ENCODE measurements at places on chromosomes 5 and 9. TPM values are rescaled to one million over a fixed set of nuclear protein-coding genes. Genes with fewer than 3 reads are reported as not detected.

RNF183 gene
- total RNA-seq: not detected

GHR gene
- total RNA-seq: 0.27 TPM

NR2F1-AS1 gene
- total RNA-seq: 53.1 TPM

RNF208 gene
- 10.1 TPM for total RNA-seq

MPDZ gene
- 76.1 TPM for total RNA-seq

MEF2C gene
- total RNA-seq: 46.0 TPM

NXNL2 gene
- not detected for total RNA-seq

SOHLH1 gene
- not detected for total RNA-seq

C5orf46 gene
- not detected for total RNA-seq

CEL gene
- 3.5 TPM for total RNA-seq

HMCN2 gene
- total RNA-seq: not detected

RANBP17 gene
- 24.2 TPM for total RNA-seq

MGAT1 gene
- 57.1 TPM for total RNA-seq

TMEM232 gene
- total RNA-seq: 3.0 TPM

NDST1 gene
- 108 TPM for total RNA-seq

PCDHB15 gene
- 5.6 TPM for total RNA-seq

KIF12 gene
- total RNA-seq: not detected

NTRK2 gene
- total RNA-seq: 20.1 TPM

SLC6A7 gene
- not detected for total RNA-seq

PRRC2B gene
- total RNA-seq: 349 TPM

CA9 gene
- total RNA-seq: 0.63 TPM

AGXT2 gene
- total RNA-seq: not detected

CDC25C gene
- total RNA-seq: 22.5 TPM

XRCC4 gene
- 8.2 TPM for total RNA-seq

SLC46A2 gene
- total RNA-seq: not detected

CER1 gene
- total RNA-seq: 0.32 TPM

PCDHGA6 gene
- total RNA-seq: 0.52 TPM

RLN2 gene
- total RNA-seq: 0.77 TPM

GBGT1 gene
- 12.9 TPM for total RNA-seq

LOX gene
- 1.4 TPM for total RNA-seq

C9orf72 gene
- 32.9 TPM for total RNA-seq

INSL4 gene
- total RNA-seq: not detected

SPDL1 gene
- 53.3 TPM for total RNA-seq

MYOT gene
- total RNA-seq: not detected

MARVELD2 gene
- 0.36 TPM for total RNA-seq

GPR151 gene
- not detected for total RNA-seq

NMUR2 gene
- total RNA-seq: not detected

ITGA2 gene
- total RNA-seq: 1.7 TPM

SPINK6 gene
- total RNA-seq: not detected

SLCO4C1 gene
- total RNA-seq: 3.9 TPM

ENTR1 gene
- 84.1 TPM for total RNA-seq

PCA3 gene
- not detected for total RNA-seq

RGS7BP gene
- total RNA-seq: 0.39 TPM

SEPTIN8 gene
- total RNA-seq: 71.4 TPM

PCDHGA10 gene
- total RNA-seq: 18.4 TPM
